ACHN (cell line): ENCODE measurements at places on chromosomes 13 and 19.

DNA sequence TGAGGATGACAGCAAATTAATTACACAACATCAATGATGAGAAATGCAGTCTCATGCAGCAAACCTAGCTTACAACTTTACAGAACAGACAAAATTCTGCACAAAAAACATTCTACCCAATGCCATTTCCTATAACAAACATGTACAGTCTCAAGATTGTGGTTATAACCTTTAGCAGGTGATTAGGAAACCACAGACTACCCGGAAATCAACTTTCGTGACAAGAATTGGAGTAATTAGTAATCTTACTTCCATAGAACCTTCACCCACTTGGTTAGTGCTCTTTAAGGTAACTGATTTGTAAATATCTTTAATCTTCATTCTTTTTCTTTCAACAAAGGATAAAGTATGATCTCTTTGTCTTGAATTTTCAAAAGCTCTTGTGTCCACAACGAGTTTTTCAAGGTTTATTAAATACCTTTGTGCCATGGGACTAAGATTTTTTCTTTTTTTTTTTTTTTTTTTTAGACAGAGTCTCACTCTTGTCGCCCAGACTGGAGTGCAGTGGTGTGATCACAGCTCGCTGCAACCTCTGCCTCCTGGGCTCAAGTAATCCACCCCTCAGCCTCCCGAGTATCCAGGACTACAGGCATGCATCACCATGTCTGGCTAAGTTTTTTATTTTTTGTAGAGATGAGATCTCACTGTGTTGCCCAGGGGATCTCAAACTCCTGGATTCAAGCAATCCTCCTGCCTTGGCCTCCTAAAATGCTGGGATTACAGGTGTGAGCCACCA lies 78.8 kb downstream of the MAP4K1 start:
- no peak for DNase-seq

GRCh38 chr19:15614507-15615379 lies at the start of gene CYP4F8:
CYP4F8 (plus strand) TSS chr19:15615218; CDS start chr19:15615617, 399 bp downstream.
- no peak for DNase-seq

DNA sequence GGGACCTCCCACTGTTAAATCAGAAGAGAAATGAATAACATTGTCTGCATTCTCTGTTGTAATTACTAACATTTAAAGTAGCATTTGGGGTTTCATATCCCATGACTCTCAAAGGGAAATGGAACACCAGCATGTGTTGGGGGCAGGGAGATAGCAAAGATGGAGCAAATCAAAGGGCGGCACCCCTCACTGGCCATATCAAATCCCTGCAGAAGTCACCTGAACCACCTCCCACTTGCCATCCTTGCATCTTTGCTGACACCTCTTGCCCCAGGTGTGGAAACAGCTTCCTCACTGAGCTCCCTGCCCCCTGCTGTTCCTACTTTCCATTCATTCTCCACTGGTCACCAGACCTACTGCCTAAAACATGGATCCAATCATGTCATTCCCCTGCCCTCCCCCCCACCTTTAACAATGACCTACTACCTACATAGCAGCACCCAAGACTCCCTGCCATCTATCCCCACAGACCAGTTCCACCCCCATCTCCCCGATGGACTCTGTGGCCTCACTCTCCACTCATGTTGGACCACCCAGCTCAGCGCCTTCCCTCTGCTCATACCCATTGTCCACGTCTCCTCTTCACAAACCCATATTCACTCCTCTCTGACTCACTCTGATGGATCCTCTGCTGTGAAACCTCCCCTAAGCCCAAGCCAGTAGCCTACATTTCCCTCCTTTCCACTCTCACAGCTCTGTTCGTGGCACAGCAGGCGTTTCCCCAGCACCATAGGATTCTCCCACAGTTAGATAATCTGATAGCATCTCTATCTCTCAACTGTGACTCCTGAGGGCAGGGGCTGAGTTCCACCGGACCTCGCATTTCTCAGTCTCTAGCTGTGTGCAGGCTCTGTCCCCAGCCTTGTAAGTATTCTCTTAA lies 55.9 kb downstream of the DLEU7 start:
- no peak for DNase-seq

- DNase-seq: no peak
Observed at GRCh38 chr19:44701228-44701627, 2.3 kb downstream of the CEACAM16 start.

DNA sequence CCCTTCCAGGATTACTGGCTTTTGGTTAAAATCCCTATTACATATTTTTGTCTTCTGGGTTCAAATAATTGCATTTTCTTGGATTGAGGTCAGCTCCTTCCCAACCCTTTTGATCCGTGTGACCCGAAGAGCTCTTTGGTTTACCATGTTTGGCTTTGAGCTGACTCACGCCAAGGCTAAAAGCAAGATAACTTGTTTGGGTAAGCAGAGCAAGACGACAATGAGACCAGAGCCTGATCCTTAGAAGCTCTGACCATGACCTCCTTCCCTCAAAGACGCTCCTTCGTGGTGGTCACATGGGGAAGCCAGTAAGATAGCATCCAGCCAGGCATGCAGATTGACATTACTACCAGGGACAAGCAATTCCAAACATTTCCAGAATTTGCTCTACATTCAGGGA lies 153.8 kb downstream of the DCT start:
- no peak for DNase-seq

- peak; percentile 72 for DNase-seq
Observed at GRCh38 chr19:18589380-18590272, 1.0 kb downstream of the REX1BD start.

GRCh38 chr13:93955904-93956303 lies 523.6 kb downstream of the DCT start:
- DNase-seq: no peak

- no peak for DNase-seq
Observed at GRCh38 chr13:113058129-113058987, 47.2 kb upstream of the F7 start.

DNA sequence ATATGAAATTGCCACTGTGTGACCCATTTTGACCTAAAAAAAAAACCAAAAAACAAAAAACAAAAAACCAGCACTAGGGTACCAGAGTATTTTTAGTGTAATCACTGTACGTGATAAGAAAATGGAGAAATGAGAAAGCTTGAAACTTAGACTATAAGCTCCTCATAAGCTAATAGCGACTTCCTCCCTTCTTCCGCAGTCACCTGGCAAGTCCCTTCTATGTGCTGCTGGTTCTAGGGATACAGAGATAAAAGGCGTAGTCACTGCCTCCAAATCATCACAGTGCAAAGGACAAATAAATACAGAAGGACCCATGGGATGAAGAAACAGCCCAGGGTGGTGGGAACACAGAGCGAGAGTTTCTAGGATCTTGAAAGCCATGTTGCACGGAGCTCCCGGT lies 190.3 kb downstream of the TM9SF2 start:
- DNase-seq: no peak

- no peak for DNase-seq
Observed at GRCh38 chr19:19095691-19096090, 31.9 kb downstream of the SLC25A42 start.

- DNase-seq: no peak
Observed at GRCh38 chr19:2240881-2241760, 4.5 kb downstream of the SF3A2 start.

DNA sequence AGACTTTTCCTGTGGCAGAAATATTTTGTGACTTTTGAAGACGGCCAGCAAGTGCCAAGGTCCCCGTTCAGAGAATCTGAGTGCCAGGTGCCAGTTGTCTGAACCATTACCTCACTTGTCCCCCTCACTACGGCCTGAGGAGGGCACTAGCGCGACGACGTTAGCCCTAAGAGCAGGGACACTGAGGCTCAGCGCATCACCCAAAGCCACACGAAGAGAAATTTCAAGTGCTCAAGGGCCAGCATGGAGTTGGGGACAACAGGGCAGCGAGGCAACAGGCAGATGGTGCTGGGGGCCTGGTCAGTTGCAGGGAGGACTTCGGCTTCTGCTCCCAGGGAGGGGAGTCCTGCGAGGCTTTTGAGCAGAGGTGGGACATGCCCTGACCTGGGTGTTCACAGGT lies 9.5 kb upstream of the TYK2 start:
- no peak for DNase-seq

- DNase-seq: no peak
Observed at GRCh38 chr19:2591537-2592291, 110.8 kb downstream of the GNG7 start.

- DNase-seq: peak; percentile 39
Observed at GRCh38 chr19:3359919-3360420, 6.4 kb upstream of the NFIC start.

DNA sequence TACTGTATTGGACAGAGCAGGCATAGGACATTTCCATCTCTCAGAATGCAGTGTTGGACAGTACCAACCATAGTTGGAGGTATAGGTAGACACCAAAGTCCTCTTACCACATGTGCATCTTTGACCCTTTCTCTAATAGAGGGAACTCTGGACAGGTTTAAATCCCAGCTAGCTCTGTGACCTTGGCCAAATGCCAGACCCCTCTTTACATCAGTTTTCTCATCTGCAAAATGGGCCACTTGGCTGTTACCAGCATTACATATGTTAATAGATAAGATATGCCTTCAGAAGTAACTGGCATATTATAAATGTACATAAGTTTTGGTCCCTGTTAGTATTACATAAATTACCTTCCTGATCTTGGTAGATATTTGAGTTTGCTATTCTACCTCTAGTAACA lies 54.3 kb downstream of the CDK8 start:
- DNase-seq: no peak

GRCh38 chr13:49693191-49693733 lies 2.0 kb upstream of the EBPL start:
- no peak for DNase-seq

GRCh38 chr13:113995051-113995601 lies 21.2 kb upstream of the C13orf46 start:
- no peak for DNase-seq

- DNase-seq: no peak
Observed at GRCh38 chr19:46066471-46066870, 25.7 kb upstream of the IGFL4 start.

DNA sequence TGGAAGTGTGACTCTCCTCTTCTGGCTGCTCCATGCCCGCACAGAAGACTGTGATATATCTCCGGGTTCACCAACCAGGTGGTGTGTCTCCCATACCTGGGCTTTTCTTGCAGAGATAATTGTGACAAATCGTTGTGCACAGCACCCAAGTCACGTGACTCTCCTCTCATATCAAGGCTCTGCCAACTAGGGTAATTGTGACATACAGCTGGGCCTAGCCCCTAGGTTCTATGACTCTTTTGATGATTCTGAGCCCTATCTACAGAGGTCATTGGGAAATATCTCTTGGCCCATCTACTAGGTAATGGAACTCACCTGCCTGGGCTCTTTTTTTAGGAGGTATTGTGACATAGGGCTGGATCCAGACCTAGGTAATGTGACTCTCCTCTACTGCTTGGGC lies 89.8 kb downstream of the ZNF429 start:
- DNase-seq: no peak

DNA sequence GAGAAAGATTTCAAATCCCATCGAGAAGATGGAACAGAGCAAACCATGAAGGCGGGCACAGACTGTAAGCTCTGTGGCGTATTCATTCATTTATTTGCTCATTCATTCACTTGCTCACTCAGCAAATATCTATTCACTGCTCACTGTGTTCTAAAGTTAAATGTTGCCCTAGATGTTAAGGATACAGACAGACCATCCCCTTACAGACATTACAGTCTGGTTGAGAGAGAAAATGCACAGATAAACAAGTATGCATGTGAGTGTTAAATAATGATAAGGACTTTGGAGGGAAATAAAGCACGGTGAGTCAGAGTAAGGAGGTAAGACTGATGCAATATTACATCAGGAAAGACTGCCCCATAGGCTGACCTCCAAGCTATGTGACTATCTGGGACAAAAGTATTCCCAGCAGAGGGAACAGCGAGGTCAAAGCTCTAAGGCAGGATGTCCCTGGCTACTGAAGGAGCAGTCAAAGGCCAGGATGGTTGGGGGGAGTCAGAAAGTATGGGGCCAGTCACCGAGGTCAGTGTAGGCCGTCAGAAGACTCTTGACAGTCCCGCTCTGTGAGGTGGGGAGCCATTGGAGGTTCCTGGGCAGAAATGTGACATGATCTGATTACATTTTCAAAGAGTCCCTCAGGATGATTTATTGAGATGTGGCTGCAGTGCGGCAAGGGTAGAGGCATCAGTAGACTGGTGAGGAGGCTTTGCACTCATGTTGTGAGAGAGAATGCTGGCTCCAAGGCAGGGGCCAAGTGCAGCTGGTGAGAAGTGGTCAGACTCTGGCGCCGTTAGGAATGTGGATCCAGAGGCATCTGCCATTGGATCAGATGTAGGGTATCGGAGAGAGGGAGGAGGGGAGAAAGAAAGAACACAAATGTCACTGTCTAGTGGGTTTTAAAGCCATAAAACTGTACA lies 37.9 kb downstream of the MBNL2 start:
- DNase-seq: peak; percentile 31

DNA sequence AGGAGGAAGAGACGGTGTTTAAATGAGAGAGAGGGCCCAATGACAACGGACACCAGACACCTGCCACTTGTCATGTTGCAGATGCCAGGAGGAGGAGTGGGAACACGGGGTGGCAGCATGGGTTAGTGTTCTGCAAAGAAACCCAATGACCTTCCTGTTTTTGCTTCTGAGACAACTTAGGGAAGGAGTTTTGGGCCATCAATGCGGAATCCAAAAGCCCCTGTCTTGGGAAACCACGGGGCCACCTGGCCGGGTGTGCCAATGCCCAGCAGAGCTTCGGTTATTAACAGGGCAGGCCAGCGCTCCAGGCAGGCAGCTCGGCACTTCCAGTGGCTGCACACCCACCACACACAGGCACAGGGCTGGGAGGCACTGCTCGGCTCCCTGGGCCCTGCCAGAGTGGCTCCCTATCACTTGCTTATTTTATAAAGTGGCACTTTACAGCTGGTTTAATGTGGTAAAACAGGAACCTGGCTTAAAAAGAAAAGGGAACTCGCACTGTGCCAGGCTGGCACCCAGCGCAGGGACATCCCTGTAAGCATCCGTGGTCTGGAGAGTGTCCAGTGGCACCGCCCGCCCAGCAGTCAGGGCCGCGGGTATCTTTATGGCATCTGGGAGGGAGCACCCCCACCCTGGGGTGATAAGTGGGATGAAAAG lies 19.1 kb downstream of the ELL start:
- DNase-seq: no peak

GRCh38 chr13:48431987-48432615 lies 19.2 kb upstream of the LPAR6 start:
- DNase-seq: no peak

DNA sequence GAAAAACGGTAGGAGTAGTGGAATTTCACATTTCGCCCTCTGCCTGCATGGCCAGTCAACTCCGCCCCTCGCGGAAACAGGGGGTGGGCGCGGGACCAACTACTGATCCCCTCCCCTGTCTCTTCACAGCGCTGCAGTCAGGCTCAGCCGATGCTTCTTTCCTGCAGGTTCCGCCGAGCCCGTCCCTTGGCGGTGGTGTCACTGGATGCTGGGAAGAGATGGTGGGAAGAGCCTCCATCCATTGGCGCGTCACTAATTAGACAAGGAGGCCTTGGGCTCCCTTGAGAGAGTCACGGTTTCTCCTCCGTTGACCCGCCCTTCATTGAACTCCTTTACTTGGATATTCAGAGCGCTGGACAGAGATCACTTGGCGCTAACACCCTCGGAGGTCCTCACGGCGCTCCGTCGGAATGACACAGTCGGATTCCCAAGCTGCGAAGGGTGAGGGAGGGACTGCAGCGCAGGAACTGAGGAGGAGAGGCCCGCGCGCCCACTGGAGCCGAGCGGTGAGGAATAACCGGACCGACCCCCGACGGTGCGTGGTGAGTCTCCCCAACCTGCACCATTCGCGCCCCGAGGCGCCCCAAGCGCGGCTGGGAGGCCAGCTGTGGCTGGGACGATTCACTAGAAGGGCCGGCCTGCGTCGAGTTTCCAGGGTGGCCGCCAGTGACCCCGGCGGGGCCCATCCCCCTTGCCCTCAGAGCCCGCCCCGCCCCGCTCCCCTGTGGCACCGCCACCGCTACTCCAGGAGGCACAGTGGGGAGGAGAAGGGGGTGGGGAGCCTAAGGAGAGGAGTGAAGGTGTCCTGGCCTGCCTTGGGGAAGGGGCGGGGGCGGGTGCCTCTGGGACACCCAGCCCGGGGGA lies 11.2 kb upstream of the CEACAM21 start:
- DNase-seq: no peak
